Suppressor macrophage treated with lipopolysaccharide for 1 hour (primary cell): ENCODE measurements at places on chromosomes 2 and 18.
A peak's percentile ranks its signal among the peaks of the same experiment; 100 is the strongest.

DNA sequence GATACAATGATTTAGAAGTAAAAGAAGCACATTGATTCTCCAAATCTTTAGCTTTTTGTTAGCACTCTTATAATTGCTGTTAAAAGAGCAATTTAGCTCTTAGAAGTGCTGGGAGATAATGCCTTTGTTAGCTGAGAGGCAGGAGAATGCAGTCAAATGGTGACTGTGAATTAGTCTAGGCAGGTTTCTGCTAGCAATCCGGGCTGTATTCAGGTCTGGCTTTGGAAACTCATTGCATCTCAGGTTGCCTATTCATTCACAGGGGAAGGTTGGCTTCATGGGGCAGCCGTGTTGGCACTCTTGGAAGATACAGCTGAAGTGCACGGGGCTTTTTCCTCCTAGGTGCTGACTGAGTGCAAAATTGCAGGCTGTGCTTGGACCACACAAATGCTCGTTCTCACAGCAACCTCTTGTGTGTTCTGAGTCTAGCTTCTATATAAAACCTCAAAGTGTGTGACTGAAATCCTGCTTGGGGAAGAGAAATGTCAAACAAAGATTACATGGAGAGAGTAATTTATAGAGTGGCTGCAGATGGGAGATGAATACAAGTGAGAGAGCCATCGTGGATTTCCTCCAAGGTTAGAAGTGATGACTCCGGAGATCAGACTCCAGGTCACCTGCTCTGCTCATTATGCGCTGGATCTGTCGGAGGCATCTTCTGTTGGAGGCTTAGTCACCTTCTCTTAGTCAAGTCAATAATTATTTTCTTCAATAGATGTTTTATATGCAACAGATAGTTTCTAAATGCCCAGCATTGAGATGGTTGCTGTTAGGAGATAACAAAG is 167.8 kb downstream of the PMAIP1 start:
- DNase-seq = no peak

DNA sequence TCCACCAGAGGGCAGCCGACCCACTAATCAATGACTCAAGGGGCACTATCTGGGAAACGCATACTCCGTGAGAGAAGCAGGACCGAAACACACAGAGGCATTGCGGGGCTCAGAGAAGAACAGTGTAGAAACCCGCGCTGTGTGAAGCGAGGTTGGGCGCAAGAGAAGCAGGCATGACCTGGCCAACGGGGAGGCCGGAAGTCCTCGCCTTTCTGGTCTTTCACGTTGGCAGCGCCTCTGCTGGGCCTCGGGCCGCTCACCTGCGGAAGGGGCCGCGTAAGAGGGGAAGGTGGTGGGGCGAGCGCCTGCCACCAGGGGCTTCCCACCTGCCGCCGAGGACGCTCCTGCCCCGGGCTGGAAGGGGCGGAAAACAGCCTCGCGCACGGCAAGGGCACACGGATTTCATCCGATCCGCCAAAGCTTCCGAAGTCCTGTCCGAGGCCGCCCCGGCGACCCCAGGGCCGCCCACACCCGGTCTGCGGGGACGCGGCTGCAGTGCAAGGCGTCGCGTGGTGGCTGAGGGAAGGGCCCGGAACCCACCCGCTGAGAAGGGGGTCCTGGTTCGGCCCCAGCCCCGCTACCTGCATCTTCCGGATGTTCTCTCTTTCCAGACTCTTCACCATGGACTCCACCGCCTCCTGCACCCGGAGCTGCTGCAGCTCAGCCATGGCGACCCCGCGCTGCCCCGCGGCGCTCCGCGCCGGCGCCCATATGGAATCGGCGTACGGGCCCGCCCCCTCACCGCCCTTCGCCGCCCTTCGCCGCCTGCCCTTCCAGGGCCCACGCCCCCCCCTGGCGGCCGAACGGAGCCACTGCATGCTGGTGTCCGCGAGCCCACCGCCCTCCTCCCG is at the start of gene FAM136A:
Gene FAM136A (minus strand): TSS at position 724 of the 851 bp plus-strand sequence. CDS start 56 bp downstream, at position 668.
- DNase-seq = peak; percentile 91

DNA sequence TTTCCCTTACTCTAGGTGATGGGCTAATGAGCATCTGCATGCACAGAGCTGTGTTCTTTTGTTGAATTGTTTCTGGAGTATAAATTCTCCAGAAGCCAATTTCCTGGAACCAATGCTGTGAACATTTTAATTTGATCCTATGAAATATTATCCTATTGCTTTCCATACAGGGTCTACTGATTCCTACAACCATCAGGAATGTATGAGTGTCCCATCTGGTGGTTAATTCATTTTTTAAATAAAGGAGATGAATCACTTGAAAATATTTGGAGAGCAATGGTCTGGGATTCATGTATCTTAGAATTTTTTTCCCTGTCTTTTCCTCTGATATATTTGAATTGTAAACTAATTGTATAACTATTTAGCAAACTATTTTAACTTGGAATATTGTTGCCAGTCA is 14.0 kb downstream of the KIF5C start:
- no peak for DNase-seq

- peak; percentile 98 for DNase-seq
Measured at GRCh38 chr2:64854773-64855237, 134.4 kb upstream of the SLC1A4 start.

DNA sequence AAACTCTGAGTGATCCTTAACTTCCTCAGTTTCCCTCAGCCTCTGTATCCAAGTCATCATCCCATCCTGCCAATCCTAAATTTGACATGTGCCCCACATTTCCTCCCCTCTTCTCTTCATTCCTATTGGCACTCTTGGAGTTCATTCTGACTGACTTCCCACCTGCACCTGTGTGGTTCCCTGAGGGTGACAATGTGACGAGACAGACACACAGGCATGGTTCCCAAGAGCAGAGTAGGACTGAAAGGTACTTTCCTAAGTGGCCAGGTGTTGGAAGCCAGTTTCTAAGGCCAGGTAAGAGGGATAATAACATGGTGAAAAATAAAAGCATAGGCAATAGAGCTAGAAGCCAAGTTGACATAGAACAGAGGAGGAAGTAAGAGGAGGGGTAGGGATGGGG is 24.2 kb upstream of the REG3G start:
- no peak for DNase-seq

DNA sequence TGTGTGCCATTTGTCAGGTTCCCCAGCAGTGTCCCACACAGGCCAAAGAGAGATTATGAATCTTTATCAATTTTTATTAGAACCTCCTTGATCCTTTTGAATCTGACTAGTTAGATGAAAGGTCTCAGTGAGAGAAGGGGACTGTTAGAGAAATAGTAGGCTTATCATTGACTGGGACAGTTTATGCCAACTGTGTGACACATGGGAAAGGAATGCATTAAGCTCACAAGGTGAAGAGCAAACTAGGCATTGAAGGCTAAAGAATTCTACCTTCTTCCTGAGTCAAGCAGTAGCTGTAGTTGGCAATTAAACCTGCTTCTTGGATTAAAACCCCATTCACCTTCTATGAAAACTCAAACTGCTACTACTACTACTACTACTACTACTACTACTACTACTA is 389.6 kb upstream of the CDH19 start:
- no peak for DNase-seq

DNA sequence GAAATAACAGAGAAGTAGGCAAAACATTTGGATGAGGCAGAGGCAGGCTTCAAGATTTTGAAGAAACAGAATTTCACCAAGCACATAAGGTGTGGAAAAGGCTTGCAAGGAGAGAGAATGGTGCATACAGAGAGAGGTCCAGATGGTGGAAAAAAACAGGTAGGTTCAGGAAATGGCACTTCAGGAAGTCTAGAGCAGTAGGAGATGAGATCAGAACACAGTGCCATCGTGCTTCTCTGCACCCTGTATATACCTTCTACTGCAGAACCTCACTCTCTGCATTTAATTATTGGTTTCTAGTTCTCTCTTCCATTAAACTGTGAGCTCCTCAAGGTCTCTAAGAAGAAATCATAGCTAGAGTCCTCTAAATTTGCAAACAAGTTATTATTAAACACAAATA is 2.4 kb downstream of the PAIP2B start:
- DNase-seq = no peak

GRCh38 chr2:26892922-26893524 is 45.1 kb downstream of the DPYSL5 start:
- no peak for DNase-seq

DNA sequence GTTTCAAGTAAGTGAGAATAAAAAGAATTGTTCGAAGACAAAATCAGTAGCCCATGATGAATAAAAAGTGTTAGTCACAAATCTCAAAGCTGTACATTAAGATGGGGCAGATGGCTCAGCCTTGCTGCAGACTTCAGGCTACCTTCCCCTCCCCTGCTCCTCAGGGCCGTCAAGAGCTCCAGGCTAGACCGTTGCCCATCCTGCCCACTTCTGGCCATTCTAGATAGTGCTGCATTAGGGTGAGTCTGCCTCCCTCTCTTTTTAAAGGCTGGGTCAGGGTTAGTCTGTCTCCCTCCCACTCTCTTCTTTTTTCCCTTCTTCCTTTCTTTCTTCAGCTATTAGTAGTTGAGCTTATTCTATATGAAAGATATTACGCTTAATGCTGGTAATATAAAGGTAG is 86.0 kb downstream of the MAPRE2 start:
- DNase-seq = no peak

GRCh38 chr18:63890950-63891304 is 3.4 kb downstream of the SERPINB2 start:
- DNase-seq = peak; percentile 55
